Amniotic epithelial cell (primary cell): ENCODE measurements at places on chromosomes 12 and 14.

- DNase-seq = no peak
Measured at GRCh38 chr14:94101748-94102147, 8.8 kb upstream of the IFI27 start.

DNA sequence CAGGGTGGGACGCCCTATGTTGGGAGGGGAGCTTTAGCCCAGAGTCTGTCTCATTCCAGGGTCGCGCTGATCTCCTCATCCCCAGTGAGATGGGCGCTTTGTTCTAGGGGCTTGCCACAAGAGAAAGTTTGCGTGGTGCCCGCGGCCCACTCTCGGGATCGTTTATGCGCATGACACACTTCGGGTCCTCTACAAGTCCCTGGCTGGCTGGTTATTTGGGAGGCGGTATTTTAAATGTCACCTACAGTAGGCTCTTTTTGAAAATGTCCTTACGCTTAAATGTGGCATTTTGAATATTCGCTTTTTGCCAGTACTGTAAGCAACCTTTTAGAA is 541 bp downstream of the GOLT1B start:
- DNase-seq = peak; percentile 5

GRCh38 chr12:62319058-62319457 is 58.9 kb downstream of the USP15 start:
- DNase-seq = no peak

- no peak for DNase-seq
Measured at GRCh38 chr14:39592116-39592789, 160.0 kb upstream of the FBXO33 start.

DNA sequence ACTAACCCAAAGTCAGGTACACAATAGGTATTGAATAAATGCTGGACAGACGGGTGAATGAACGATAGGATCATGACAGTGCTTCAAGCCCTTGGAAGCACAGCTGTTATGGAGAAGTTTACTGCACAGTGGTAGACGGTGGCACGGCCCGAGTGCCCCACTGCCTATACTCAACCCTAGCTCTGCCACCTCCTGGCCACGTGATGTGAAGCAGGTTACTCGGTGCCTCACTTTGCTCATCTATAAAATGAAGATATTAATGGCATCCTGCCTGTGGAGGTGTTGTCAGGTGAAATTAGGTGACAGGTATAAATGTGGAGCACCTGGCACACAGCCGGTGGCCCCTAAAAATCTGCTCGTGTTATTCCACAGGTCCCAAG is 5.8 kb downstream of the ASB2 start:
- no peak for DNase-seq

GRCh38 chr12:123607756-123608155 is 5.9 kb downstream of the DDX55 start:
- peak; percentile 72 for DNase-seq
